NCI-H69 (cell line): ENCODE measurements at places on chromosomes 5 and 9.

GRCh38 chr9:118529210-118529609, 825.0 kb downstream of the TLR4 start:
- peak; percentile 33 for DNase-seq

DNA sequence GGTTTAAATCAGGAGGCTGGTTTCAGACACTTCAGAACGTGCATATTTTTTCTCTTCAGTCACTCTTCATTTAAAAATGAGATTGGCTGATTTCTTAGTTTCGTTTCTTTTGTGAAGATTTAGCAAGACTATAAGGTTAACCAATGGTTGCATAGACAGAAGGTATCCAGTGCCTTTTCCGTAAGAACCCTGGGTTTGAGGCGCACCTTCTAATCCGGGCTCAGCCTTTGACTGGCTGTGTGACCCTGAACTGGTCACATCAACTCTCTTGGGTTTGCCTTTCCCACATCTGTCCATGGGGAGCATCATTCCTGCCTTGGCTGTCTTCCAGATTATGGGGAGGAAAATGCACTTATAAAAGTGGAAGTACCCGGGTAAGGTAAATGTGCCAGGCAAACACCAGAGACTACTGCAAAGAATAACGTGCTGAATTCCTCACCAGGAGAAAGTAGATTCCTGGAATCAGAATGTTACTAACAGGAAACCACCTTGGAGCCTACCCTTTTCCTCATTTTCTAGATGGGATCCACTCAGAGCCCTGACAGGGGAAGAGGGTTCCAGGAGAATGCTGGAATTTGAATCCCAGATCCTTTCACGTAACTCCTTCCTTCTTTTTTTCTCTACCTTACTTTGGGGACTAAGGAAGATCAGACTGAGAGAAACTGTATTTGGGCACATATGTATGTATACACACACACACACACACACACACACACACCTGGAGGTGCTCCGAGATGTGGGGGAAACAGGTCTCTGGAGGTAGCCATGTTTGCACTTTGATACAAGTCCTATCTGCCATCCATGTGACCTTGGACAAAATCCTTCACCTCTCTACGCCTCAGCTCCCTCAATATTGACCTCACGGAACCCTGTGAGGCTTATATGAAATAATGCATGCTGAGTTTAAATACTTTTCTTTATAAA, 6.8 kb downstream of the HAND1 start:
- DNase-seq, result peak; percentile 75

GRCh38 chr5:133957591-133957990, 10.8 kb downstream of the C5orf15 start:
- no peak for DNase-seq

- DNase-seq, result no peak
Observed at GRCh38 chr9:23524607-23525155, 301.4 kb downstream of the ELAVL2 start.

DNA sequence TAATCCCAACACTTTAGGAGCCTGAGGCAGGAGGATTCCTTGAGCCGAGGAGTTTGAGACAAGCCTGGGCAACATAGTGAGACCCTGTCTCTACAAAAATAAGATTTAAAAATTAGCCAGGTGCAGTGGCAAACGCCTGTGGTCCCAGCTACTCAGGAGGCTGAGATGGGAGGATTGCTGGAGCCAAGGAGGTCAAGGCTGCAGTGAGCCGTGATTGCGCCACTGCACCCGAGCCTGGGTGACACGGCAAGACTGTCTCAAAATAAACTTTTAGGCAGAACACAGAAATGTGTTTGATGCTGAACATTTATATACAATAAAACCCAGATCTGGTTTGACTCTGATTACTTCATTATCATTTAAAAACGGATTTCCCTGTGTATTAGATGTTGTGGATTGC, 4.9 kb downstream of the ENTR1 start:
- no peak for DNase-seq

- DNase-seq, result peak; percentile 92
Observed at GRCh38 chr9:129412814-129413536, 207.9 kb downstream of the C9orf50 start.

DNA sequence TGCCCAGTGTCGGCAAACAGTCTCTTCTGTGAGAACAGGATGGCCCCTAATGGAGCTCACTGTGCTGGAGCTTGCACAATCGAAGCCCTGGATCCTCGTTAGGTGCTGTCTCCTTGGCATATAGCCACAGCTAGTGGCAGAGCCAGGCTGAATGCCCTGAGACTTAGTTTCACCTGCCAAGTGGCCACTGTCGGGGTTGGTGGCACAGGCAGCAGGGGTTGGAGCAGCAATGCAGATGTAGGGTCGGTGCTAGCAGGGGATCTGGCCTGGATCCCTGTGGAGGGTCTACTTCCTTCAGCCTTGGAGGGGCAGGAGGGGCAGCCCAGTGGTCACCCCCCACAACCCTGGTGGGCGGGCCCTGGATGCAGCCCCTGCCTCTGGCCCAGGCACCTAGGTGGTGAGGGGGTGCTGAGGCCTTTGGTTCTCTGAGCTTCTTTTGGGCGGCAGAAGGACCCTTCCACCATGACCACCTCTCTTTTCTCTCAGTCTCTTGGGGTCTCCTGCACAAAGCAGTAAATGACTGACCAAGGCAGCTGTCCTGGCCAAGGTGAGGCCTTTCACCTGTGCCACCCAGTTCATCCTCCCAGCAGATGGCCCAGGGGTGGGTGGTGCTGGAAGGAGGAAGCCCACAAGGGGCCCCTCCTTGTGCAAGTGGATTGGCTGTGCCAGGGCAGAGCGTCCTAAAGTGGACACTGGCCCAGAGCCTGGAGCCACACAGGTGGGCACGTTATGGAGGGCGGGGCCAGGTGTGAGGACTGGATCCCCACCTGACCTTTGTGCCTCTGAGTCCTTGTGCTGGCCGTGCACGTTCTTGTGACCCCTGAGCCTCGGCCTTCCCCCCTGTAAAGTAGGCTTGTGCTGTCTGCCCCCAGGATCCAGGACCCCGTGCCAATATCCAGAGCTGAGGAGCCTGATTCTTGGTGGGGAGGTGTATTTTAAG, 44.8 kb downstream of the PHF2 start:
- DNase-seq, result peak; percentile 43

DNA sequence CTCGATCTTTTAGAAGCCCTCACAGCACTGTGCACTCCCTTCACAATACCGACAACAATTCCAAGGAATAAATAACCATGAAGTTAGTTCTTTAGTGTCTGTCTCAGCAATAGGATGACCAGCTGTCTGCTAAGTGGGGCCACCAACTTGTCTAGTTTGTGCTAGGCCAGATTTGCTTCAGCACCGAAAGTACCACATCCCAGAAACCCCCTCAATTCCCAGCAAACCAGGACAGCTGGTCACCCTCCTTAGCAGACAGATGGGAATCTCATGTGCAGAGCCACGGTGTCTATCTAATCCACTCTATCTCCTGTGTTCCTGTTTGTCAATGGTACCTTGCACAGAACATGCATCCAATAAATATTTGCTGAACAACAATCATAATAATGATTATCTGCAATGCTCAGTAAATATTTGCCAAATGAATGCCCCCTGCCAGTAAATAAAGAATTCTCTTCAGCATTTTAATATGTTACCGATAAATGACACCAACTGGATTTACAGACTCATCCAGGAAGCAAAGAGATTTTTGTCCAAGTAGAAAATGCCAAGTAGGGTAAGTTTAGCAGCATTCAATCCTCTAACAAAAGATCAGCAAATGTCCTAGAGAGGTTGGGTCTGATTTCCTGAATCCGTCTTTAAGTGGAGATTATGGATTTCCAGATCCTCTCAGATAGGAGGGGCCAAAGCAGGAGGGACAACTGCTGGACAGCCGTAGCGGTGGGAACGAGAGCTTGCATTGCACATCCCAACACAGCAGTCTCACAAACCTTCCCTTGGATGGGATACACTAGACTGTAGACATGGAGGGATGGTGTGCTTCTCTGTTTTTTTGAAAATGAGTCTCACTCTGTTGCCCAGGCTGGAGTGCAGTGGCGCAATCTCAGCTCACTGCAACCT, 51.9 kb upstream of the ANKRD33B start:
- no peak for DNase-seq

- no peak for DNase-seq
Observed at GRCh38 chr9:105828596-105829213, 134.4 kb downstream of the TMEM38B start.

GRCh38 chr9:116697362-116697761, 10.3 kb downstream of the TRIM32 start:
- DNase-seq, result no peak

- DNase-seq, result no peak
Observed at GRCh38 chr5:34932947-34933346, 3.6 kb downstream of the DNAJC21 start.

- no peak for DNase-seq
Observed at GRCh38 chr5:106314221-106314824, 1356.4 kb downstream of the EFNA5 start.
